ENCODE measurements at places on chromosomes 13 and 19. TPM values are rescaled to one million over a fixed set of nuclear protein-coding genes. Genes with fewer than 3 reads are reported as not detected.
A peak's percentile ranks its signal among the peaks of the same experiment; 100 is the strongest.

The GIPC3 gene
- 0.43 TPM for total RNA-seq

The PCP2 gene
- not detected for total RNA-seq

The C19orf38 gene
- not detected for total RNA-seq

GRCh38 chr19:9828551-9829063 lies 889 bp downstream of the UBL5 start:
- no peak for DNase-seq

- no peak for DNase-seq
These were observed 65.8 kb upstream of the SLITRK6 start for GRCh38 chr13:85864963-85865530.

GRCh38 chr13:77918391-77919245 lies at the start of gene EDNRB:
EDNRB (minus strand) TSS chr13:77918831; CDS start chr13:77918573, 258 bp downstream.
- peak; percentile 46 for DNase-seq

- peak; percentile 71 for DNase-seq
These were observed 145.7 kb downstream of the COL4A1 start for GRCh38 chr13:110161112-110161882.

- DNase-seq: no peak
These were observed 47.9 kb downstream of the CERS4 start for GRCh38 chr19:8257052-8257443.

GRCh38 chr13:44425041-44425814 lies 51.6 kb downstream of the SERP2 start:
- peak; percentile 51 for DNase-seq

DNA sequence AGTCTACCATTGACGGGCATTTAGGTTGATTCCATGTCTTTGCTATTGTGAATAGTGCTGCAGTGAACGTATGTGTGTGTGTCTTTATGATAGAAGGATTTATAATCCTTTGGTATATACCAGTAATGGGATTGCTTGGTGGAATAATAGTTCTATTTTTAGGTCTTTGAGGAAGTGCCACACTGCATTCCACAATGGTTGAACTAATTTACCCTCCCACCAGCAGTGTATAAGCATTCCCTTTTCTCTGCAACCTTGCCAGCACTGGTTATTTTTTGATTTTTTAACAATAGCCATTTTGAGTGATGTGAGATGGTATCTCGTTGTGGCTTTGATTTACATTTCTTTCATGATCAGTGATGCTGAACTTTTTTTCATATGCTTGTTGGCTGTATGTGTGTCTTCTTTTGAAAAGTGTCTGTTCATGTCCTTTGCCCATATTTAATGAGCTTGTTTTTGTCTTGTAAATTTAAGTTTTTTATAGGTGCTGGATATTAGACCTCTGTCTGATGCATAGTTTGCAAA lies 37.5 kb downstream of the RFC3 start:
- no peak for DNase-seq

DNA sequence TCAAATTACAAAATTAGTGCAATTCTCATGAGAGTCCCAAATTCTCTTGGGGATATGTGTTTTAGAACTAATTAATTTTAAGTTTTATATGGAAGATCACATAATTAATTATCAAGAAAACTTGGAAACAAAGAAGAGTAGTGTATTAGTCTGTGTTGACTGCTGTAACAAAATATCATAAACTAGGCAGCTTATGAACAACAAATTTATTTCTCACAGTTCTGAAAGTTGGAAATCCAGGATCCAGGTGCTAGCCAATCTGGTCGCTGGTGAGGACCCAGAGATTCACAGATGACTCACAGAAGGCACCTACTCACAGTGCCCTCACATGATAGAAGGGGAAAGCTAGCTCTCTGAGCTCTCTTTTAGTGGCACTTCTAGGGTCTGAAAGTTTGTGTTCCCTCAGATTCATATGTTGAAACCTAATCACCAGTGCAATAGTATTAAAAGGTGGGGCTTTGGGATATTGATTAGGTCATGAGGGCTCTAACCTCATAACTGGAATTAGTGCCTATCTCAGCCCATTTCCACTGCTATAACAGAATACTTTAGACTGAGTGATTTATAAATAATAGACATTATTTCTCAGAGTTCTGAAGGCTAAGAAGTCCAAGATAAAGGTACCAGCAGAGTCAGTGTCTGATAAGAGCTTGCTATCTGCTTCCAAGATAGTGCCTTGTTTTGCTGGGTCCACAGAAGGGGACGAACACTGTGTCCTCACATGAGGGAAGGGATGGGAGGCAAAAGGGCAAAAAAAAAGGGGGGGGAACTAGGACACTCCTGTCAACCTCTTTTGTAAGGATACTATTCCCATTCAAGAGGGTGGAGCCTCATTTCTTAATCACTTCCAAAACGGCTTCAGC lies 1.5 kb upstream of the ARGLU1 start:
- DNase-seq: no peak

Data from fibroblast of villous mesenchyme (primary cell).